ENCODE measurements at places on chromosomes 12 and 14.

- DNase-seq: no peak
Observed at GRCh38 chr14:71597287-71597920, 334.8 kb upstream of the RGS6 start.

- peak; percentile 60 for DNase-seq
Observed at GRCh38 chr12:14514154-14514842, 53.4 kb downstream of the PLBD1 start.

- DNase-seq: no peak
Observed at GRCh38 chr12:62763312-62763711, 171.6 kb downstream of the PPM1H start.

GRCh38 chr12:14264778-14265177 is 100.7 kb upstream of the ATF7IP start:
- DNase-seq: no peak

DNA sequence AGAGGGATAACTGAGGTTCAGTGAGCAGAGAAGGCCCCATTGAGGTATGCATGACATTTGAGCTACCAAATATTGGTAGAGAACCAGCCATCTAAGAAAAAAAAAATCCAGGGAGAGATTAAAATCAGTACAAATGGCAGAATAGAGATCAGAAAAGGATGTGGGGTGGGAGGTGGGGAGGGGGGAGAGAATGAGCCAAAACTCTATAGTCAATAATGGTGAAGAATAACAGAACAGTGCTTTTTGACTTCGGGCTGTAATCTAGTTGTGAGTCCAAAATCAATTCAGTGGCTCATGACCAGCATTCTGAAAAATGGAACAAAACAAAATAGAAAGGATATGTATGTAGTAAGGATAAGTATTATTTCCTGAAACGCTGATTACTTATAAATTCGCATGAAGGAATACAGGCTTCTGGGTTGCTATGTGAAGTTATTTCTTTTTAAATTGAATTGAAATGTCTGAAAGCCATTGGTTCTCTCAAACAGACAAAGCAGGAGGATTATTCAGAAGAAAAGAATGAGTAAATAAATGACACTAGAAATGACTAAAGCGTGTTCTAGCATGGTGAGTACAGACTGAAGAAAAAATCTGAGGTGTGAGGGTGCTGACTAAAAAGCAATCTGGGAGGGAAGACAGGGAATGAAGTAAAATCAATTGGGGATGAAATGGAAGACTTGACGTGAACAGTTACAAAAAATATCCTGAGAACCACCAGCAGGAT is 72.4 kb downstream of the ATP2B1 start:
- no peak for DNase-seq

GRCh38 chr14:35380794-35381193 is 23.8 kb downstream of the NFKBIA start:
- DNase-seq: no peak

GRCh38 chr12:132558042-132558856 is 52.1 kb downstream of the LRCOL1 start:
- no peak for DNase-seq

DNA sequence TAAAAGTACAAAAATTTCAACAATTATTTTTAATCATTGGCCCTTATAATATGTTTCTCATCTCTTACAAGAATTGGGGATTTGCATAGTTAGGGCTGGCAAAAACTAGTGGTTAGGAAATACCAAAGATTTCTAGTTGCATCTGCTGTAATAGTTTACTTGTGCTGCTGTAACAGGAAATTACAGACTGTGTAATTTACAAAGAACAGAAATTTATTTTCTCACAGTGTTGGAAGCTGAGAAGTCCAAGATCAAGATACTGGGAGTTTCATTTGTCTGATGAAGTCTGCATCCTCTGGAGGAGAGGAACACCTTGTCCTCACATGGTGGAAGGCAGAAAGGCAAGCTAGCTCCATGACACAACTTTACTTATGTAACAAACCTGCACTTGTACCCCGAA is 157.0 kb downstream of the FLRT2 start:
- no peak for DNase-seq

GRCh38 chr14:72471346-72471745 is 422.6 kb downstream of the DPF3 start:
- DNase-seq: no peak

- no peak for DNase-seq
Observed at GRCh38 chr12:65607401-65607841, 216.9 kb upstream of the HMGA2 start.

- no peak for DNase-seq
Observed at GRCh38 chr12:13000616-13000924, 505 bp upstream of the HEBP1 start.

- DNase-seq: no peak
Observed at GRCh38 chr14:105841022-105842009, 314.9 kb downstream of the TMEM121 start.

- no peak for DNase-seq
Observed at GRCh38 chr12:51406859-51407258, 15.7 kb upstream of the GALNT6 start.

- DNase-seq: peak; percentile 47
Observed at GRCh38 chr12:109529691-109530640, 43.3 kb downstream of the MMAB start.

- no peak for DNase-seq
Observed at GRCh38 chr12:22332202-22332601, 2.3 kb downstream of the ST8SIA1 start.

- no peak for DNase-seq
Observed at GRCh38 chr14:65661865-65662264, 249.3 kb downstream of the FUT8 start.

DNA sequence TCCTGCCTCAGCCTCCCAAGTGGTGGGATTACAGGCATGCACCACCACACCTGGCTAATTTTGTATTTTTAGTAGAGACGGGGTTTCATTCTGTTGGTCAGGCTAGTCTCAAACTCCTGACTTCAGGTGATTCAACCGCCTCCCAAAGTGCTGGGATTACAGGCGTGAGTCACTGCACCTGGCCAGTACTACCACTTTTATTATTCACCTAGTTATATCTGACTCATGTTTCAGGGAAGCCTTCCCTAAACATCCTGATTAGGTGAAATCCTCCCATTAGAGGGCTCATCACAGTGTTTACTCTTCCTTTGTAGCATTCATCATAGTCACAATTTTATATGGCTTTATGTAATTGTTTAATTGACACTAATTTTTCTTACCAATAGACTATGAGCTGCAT is 295.3 kb upstream of the SOX5 start:
- no peak for DNase-seq

- no peak for DNase-seq
Observed at GRCh38 chr12:25828188-25828587, 130.3 kb upstream of the RASSF8 start.
